ENCODE measurements at places on chromosomes 16 and 17.

DNA sequence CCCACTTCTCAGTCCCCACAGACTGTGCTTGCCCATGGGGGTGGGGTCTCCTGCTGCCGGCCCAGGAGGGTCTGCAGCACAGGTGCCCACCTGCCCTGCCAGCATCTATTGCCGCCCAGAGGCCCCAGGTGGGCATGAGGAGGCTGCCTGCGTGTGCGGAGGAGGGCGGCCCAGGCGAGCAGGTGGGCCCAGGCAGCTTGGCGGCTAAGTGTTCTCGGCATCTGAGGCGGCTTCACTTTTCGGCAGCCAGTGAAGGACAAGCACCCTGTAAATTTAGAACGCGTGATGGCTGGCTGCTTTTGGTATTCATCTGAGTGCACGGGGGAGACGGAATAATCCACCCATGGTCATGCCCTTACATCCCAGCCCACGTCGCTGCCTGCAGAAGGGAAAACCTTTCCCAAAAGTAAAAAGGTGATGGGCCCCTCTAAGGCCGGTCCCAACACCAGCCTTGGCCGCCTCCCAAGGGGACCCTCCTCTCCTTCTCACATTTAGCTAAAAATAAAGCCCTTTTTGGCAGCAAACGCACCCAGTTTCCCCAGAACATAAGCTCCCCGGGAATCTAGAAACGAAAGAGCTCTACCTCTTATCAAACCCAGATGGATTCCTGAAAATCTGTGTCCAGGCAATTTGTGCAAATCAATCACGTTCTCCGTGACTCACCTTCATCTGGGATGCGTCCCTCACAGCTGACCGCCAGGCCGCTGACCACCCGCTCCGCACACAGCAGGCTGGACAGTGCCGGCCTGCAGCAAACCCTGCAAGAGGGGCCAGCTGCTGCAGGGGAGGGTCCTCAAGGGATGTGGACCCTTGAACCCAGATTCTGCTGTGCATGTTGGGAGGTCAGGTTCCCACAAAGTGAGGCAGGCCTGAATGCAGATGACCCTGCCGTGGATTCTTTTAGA lies 79.4 kb downstream of the RBFOX3 start:
- no peak for DNase-seq

GRCh38 chr17:39782980-39783379 lies 45.2 kb downstream of the GRB7 start:
- DNase-seq, result no peak

GRCh38 chr16:51818342-51818944 lies 667.4 kb upstream of the SALL1 start:
- no peak for DNase-seq

DNA sequence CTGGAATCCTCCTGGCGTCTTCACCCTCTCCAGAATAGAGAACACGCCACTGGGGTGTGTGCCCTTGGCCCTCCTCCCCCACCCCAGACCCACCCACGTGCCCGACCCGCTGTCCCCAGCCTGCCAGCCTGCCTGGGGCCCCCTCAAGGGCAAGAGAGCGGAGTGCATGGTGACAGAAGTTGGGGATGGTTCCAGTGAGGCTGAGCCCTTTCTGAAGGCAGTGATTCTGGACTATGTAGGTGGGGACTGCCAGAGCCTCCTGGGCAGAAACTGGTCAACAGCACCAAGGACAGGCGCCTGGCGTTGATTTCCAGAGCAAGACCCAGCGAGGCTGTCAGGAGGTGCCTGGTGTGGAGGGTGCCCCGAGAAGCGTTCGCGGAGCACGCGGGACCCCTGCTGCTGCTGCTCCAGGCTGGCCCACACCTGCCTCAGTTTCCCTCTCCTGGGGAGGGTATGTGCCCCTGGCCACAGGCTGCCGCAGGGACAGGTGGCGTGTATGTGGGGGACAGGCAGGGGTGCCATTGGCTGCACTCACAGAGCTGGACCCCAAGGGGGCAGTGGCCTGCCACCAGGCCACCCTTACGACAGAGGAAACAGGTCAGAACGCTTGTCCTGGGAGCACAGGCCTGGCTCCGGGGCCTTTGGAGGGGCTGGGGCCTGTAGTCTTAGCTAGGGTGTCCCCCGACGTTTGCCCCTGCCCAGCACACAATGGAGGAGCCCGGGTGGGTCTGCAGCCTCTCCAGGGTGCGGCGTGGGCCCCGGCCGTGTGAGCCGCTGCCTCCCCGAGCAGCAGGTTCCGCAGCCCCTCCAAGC lies 1.2 kb downstream of the SSTR5 start:
- no peak for DNase-seq

- DNase-seq, result no peak
These were observed 1.3 kb downstream of the CCR10 start for GRCh38 chr17:42680331-42680808.

DNA sequence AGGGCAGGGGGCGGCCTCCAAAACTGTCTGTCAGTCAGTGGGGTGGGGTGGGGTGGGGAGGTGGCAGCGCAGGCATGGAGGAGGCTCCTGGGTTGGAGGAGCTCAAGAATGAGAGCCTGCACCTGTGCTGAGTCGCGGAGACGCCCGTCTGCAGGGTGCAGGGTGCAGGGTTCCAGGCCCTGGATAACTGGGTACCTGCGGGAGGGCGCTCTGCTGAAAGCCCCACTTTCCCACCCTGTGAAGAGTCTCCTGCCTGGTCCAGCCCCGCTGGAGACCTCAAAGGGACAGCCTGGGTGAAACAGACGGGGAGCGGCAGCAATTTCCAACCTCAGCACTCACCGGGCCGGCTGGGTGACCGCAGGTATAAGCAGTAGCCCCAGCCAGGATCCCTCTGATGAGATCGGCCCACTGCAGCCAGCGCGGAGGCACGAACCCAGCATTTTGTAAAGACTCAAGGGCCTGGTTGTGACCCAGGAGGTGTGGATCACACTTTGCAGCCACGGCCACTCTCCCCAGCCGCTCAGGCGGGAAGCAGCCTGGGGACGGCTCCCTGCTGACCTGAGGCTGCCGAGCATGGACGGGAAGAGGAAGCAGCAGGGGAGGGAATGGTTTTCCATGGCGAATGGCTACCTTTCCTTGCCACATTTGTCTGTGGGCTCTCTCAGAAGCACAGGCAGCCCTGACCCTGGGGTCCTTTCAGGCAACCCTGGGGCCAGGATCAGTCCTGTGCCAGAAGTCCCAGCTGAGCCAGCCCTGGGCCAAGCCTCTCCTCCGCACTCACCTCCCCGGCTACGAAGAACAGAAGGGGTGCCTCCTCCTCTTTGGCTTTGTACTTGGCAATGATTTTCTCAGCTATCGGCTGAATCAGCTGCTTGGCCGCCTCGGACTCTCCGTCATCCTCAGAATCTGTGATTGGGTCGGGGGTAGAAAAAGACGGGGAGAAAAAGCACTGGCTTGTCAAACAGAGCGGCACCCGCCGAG lies 21.0 kb downstream of the MRM3 start:
- no peak for DNase-seq

DNA sequence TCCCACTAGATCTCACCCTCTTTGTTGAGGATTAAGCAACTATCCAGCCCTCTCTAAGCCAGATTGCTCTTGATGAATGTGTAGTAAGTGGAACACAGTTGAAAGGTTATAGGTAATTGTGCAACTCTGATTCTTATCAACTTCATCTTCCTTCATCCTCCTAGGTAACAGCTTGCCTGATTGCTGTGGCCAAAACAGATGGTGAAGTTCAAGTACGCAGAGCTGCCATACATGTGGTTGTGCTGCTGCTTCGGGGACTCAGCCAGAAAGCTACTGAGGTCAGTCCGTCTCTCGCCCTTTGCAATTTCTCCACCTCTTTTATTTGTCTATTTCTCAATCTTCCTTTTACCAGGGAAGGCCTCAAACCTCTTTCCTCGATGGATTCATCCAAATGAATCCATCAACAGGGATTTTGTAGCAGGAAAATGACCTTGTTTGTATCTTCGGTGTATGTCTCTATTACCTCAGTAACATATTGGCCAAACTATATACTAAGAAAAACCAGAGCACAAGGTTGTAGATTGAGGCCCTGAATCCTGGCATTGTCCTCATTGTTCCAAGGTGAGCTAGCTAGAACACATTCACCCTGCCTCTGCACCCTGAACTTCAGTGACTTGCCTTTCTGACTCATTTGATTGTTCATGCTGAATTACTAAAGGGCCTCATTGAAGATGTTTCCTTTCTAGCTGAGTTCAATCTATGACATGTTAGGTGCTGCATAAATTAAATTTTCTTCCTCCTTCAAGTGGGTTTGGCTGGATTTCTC lies 65.1 kb upstream of the HAS3 start:
- DNase-seq, result no peak

DNA sequence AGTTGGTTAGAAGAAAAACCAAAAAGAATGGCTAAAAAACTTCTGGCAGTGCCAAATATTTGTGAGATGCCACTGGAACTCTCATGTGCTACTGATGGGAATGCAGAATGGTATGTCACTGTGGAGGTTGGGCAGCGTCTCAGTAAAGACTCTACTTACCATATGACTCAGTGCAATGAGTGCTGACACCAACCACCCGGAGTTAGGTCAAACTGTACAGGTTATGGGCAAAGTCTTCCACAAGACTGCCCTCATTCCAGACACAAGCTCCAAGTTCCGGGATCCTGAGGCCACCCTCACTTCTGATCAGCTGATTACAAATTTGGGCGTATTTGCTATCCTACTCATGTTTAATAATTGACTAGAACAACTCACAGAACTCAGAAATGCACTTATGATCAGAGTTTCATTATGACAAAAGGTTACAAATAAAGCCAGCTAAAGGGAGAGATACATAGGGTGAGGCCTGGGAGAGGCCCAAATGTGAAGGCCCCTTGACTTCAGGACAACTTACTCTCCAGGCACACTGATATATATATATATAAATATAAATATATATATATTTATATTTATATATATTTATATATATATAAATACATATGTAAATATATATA lies 114.9 kb downstream of the TRIM37 start:
- DNase-seq, result no peak

GRCh38 chr16:35144212-35144932 lies 1685.0 kb downstream of the TP53TG3F start:
- no peak for DNase-seq

DNA sequence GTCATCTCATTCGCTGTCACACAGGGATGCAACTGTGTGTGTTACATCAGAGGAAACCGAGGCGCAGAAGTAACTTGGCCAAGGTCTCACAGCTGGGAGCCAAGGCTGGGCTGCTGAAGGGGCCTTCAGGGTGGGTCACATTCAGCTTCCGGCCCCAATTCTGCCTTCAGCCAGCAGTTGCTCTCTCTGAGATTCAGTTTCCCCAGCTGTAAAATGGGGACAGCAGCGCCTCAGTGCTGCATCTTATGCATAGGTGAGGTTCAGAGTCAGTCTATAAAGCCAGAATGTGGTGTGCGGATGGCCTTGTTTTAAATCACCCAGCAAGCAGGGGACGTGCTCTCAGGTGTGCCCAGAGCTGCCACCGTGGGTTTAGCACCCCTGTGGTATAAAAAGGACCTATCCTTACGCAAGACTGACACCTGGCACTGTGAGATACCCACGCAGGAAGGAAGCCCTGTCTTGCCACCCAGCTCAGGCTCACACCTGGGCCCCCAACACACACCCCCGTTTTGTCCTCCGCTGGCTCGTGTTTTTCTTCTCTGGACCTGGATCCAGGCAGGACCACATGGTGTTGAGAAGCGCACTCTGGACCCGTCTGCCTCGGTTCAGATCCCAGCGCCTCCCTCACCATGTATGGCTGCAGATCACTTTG lies 94.6 kb upstream of the GSE1 start:
- DNase-seq, result no peak

GRCh38 chr16:8767176-8767575 lies 30.3 kb downstream of the TMEM186 start:
- DNase-seq, result no peak

GRCh38 chr17:75576661-75577060 lies 10.9 kb upstream of the MYO15B start:
- DNase-seq, result no peak

DNA sequence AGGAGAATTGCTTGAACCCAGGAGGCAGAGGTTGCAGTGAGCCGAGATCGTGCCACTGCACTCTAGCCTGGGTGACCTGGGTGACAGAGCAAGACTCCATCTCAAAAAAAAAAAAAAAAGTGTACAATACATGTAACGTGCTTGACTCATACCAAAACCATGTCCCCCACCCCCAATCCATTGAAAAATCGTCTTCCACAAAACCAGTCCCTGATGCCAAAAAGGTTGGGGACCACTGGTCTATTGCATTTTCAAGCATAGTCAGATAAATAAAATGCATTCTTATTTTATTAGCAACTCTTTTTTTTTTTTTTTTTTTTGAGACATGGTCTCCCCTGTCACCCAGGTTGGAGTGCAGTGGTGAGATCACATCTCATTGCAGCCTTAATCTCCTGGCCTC lies 52.1 kb downstream of the COPRS start:
- no peak for DNase-seq

- no peak for DNase-seq
These were observed at the start of gene ZACN for GRCh38 chr17:76078860-76079534. Gene ZACN, plus strand, starts transcription at chr17:76079182. Its CDS starts 83 bp downstream, at chr17:76079265.

DNA sequence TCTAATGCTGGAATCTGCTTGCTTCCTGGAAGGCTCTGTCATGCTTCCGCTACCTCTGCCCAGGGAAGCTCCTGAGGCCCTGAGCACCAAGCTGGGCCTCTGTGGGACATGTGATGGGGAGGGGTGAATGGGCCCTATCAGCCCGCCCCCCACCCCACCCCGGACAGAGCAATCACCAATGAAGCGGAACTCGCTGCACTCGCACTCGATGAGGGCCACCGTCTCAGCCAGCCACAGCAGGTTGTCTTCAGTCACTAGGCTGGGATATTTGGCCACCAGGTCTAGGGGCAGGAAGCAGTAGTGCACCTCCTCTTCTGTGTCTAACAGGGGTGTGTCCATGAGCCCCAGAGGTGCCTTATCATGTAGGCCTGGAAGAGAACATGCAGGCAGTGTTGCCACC lies 23.6 kb downstream of the KCTD19 start:
- DNase-seq, result no peak

- DNase-seq, result no peak
These were observed 5.9 kb downstream of the GPRC5B start for GRCh38 chr16:19878757-19879156.

GRCh38 chr17:9763643-9764042 lies 27.7 kb downstream of the DHRS7C start:
- no peak for DNase-seq

- DNase-seq, result no peak
These were observed 175.2 kb downstream of the CPPED1 start for GRCh38 chr16:12628536-12628935.

DNA sequence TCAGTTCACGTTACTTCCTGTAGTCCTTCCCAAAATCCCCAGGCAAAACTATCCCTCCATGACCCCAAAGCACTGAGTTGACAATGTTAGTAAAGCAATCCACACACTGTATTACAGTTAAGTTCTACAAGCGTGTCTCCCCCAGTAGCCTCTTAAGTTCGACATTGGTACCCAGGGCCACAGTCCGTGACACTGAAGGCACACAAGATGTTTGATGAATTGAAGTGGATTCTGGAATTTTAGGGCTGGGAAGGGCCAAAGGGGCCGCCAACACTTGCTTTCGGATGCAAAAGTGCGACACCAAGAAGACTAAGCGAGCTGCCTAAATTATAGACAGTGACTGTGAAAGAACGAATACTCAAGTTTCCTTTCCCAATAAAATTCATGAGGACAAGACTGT lies 1.5 kb downstream of the VPS35 start:
- DNase-seq, result no peak

GRCh38 chr16:31168848-31169247 lies 11.1 kb upstream of the FUS start:
- no peak for DNase-seq

Measured in stimulated activated CD8-positive, alpha-beta memory T cell treated with anti-CD3 and anti-CD28 coated beads, Interleukin-12 subunit alpha, Interleukin-12 subunit beta, amount 100 ng/mL, for 4 hours (primary cell).